ENCODE measurements at places on chromosomes 3 and 15.

GRCh38 chr3:119011528-119011927, 23.1 kb downstream of the IGSF11 start:
- DNase-seq: no peak

DNA sequence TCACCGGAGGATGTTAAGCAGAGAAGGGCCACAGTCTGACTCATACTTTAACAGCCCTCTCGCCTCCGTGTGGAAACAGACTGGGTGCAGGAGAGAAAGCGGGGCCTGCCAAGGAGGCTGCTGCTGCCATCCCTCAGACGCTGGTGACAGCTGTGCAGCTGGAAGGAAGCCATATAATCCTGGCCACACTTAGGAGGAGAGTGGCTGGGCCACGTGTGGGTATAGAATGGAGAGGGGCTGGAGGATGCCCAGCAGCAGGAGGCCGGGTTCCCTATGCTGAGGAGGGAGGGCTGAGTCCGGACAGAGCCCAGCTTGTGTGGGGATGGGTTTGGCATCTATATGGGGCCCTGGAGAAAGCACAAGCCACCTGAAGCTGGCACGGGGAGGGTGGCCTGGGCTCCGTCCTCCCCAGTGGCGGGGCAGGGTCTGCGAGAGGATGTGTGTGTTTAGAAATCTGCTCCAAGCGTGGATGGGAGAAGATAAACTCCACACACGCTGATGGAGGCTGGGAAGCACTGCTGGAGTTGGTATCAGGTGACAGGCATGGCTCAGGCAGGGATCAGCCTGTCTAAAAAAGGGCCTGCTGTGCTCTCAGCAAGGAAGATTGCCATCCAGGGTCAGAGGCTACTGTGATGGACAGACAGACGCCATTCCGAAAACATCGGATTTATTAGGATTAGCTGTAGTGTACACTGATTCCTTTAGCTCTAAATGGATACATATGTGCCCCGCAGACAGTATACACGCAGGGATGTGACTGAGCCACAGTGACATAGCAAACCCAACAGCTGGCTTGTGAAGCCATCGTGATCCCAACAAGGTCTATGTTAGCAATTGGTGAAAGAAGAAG, 15.9 kb downstream of the ABTB1 start:
- no peak for DNase-seq

GRCh38 chr3:60424942-60425341, 826.3 kb downstream of the FHIT start:
- DNase-seq: no peak

- no peak for DNase-seq
These were observed 7.1 kb downstream of the FAM81A start for GRCh38 chr15:59444980-59445545.

- DNase-seq: no peak
These were observed 203.1 kb downstream of the EPHB1 start for GRCh38 chr3:134998158-134998557.

DNA sequence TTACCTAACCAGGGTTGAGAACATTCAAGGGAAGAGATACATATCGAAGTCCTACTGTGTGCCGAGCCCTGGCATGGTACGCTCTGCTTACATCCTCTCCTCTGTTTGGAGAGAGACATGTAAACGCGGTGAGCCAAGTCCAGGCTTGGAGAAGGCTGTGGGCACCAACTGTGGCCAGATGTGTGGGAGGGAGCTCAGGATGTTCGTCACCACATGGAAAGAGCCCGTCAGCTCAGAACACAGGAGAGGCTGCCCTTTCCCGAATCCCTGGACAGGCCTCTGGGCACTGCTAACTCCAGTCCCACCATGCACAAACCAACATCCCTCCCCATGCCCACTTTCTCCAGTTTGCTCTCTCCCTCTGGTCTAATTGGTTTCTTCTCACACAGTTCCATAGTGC, 43.0 kb downstream of the MESD start:
- no peak for DNase-seq

DNA sequence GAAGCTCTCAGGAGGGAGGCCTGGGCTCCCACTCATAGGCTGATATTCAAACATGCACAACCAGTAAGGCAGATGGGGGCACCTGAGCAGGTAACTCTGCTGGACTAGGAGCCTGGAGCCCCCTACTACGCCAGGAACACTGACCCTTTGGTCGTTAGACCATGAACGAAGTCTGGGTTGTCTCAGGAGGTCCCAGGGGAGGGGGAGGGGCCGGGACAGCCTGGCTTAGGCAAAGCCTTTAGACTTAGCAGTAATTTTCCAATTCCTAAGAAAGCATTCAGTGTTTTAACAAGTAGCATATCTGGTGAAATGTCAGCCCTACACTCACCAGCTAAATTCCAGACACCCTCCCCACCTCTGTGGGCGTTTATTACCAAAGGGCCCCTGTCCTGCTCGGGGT, 67.4 kb upstream of the ST8SIA2 start:
- no peak for DNase-seq

DNA sequence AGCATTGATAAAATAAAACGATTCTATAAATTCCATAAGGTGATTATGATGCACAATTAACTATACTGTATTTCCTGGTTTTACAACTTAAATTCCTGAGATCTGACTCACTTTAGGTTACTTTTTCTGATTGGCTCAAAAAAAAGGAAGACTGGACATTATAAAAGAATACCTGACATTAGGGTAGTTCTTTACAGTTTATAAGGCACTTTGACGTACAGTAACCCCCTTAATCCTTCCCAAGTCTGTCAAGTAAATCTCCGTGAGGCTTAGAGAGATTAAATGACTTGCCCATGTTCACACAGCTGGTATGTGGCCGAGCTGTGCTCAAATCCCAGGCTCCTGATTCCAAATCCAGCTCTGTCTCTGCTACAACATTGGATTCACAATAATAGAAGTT, 1.0 kb upstream of the SLTM start:
- DNase-seq: no peak

- DNase-seq: no peak
These were observed 139.1 kb downstream of the FBLN2 start for GRCh38 chr3:13688034-13688433.

GRCh38 chr3:8442993-8443650, 58.5 kb upstream of the LMCD1 start:
- DNase-seq: no peak
